ENCODE measurements at places on chromosomes 2 and 18.

DNA sequence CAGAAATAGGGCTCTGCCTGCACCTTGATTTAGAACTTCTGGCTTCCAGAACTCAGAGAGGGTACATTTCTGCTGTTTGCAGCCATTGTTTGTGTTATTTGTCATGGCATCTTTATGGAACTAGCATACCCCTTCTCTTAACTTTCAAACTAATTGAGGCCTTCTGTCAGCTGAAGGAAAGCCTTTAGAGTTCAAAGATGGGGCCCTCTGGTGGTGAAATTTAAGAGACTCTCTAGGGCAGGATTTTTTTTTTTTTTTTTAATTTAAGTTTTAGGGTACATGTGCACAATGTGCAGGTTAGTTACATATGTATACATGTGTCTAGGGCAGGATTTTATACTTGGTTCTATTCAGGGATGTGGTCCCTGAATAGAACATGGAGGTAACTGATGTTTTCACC is 260.6 kb upstream of the LINC00305 start:
- no peak for DNase-seq

GRCh38 chr2:174846941-174847938 is 83.0 kb upstream of the CHRNA1 start:
- DNase-seq: no peak

- no peak for DNase-seq
Measured at GRCh38 chr2:184814421-184814820, 216.1 kb downstream of the ZNF804A start.

DNA sequence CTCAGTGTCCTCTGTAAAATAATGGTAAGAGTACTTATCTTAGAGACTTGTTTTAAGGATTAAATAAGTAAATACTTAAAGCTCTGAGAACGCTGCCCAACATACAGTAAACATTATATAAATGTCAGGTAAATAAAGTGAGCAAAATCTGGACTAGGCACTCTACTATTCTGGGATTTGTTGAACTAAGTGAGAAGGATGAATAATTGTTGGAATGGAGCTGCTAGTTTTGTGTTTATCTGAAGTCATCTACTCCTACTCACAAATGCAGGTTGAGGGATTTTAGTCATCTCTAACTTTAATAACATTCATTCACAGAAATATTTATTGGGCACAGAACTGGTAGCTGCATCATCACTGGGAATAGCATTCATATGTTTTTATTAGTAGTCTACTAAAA is 103.4 kb downstream of the MEIS1 start:
- no peak for DNase-seq

DNA sequence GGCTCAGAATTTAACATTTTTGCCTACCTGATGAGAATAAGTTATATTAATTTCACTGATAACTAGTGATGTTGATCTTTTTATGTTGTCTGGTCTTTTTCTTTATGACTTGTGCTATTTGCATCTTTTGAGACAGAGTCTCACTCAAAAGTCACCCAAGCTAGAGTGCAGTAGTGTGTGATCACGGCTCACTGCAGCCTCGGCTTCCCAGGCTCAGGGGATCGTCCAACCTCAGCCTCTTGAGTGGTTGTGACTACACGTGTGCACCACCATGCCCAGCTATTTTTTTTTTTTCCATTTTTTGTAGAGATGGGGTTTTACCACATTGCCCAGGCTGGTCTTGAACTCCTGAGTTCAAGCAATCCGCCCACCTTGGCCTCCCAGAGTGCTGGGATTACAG is 7.5 kb downstream of the SMCHD1 start:
- DNase-seq: no peak

DNA sequence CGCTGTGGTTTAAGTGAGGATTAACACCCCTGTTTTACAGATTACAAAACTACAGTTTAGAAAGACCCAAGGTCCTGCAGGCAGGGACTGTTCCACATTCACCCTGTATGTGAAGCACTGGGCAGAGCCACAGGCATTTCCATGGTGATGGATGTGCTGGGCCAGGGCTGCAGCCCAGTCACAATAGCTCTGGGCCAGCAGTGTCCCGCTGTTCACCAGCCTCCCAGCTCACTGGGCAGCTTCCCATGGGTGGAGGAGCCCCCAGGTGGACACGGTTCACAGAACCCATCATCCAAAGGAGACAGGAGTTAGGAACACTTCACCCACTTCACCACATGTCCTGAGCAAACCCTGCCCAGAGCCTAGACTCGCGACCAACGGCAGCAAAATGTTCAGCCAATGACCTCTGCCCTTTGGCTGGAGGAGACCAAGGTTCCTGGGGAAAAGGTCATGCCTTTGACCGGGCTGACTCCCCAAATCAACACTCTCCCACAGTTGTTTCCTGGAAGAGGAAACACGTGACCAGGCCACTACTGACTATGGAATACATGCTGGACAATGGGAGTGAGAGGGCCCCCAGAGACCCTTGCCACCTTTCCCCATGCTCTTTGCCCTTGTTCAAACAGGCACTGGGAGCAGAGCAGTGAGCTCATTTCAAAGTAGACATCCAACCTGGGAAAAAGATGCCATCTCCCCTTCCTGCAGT is 28.0 kb upstream of the SLC35F6 start:
- DNase-seq: no peak

DNA sequence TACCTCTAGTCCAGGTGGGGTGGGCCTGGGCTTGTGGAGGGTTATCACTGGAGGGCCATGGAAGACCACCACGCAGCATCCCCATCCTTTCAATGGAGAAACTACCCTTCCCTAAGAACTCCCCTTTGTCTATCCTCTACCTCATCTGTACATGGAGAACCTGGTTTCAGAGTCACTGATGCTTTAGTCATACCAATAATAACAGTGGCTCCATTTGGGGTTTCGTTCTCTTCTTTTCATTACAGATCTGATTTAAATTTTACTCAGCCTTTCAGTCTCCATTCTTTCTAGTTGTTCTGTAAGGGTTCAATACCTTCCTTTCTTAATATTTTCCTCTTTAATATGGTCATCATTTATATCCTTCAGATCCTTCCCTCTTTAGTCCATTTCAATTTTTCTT is 54.6 kb upstream of the ZFP36L2 start:
- no peak for DNase-seq

GRCh38 chr18:39340418-39340817 is 1774.8 kb upstream of the CELF4 start:
- no peak for DNase-seq

- DNase-seq: no peak
Measured at GRCh38 chr2:237115870-237116269, 30.2 kb downstream of the COPS8 start.

GRCh38 chr2:183678908-183679307 is 554.7 kb downstream of the NUP35 start:
- no peak for DNase-seq

DNA sequence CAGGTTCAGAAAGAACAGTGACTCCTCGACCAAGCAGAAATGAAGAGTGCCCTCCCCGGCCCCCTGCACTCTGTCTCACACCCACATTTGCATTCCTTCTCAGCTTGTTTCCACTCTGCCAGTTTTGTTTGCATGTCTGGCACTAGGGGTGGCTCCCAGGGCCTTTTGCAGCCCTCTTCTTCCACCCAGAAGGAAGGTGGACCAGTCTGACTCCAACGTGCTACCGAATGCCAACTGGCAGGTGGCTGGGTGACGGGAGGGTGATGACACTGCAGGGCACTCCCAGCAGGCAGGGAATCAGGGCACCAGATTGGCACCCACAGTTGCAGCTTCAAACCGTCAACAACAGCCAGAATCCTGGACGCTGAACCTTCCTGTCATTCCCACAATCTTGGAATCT is 371.1 kb downstream of the TXNL1 start:
- DNase-seq: no peak

- no peak for DNase-seq
Measured at GRCh38 chr2:66915237-66915636, 480.3 kb downstream of the MEIS1 start.

DNA sequence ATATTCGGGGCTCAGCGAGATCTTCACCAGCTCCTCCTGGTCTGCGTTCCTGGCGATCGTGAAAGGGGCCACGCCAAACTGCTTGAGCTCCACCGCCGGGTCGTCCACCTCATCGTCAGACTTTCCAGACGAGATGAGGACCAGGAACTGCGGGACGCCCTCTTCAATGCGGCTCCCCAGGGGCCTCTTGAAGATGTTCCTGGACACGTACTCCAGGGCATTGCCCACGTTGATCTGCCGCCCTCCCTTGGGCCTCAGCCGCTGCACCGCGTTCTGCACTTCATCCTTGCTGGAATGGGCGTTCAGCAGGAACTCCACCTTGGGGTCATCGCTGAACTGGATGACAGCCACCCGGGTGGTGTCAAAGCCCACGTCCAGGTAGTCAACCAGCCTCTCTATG is 42.1 kb downstream of the COL6A3 start:
- DNase-seq: no peak

GRCh38 chr2:11144077-11144737 is 11.1 kb upstream of the SLC66A3 start:
- no peak for DNase-seq

DNA sequence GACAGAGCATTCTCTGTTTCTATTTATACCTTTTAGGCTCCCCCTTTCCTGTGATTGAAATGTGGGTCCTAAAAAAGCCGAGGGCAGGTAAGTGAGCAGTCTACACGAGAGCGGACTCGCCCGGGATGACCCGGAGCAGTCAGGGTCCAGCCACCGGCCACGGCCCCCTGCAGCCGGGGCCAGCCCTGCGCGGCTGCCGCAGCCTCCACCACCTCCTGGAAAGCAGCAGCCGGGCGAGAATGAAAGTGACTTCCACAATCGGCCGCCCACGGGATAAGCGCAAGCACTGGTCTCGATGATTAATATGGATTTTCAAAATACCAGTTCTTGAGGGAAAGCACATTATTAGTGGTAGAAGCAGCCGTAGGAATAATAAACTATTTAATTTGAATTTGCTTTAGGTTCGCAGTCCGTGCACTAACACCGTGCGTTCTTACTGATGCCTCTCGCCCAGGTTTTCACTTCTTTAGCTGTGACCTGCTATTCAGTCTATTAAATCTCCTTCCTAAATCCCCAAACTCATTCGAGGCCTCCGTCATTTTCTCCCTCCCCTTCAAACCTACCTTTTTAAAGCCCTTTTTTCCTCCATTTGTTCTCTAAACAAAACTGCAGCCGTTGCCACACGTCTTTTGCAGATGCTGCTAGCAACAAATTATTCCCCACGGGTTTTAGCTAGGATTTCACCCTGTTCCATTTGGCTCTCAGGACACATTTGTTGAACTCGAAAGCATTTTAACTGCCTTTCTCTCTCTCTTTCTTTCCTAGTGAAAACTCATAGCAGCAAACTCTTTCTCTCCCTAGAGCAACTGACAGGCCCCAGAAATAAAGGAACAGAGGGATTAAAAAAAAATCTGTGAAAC is 1015.1 kb upstream of the PIK3C3 start:
- no peak for DNase-seq

- DNase-seq: no peak
Measured at GRCh38 chr2:159795841-159796690, 1.9 kb downstream of the CD302 start.

DNA sequence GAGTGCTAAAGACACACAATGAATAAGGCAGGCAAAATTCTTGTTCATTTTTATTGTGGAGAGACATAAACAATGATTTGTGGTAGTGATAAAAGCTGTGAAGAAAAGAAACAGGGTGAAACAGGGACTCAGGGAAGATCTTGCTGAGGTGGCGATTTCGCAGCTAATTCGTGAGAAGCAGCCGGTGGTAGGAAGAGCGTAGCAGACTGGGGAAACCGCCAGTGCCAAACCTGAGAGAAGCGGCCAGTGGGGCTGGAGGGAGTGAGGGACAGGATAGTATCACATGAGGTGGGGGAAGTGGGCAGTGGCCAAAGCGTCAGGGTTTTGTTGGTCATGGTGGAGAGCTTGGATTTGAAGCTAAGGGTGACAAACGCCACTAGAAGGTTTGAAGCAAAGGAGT is 42.3 kb downstream of the TMEM178A start:
- DNase-seq: no peak

- no peak for DNase-seq
Measured at GRCh38 chr2:98555696-98556095, 52.6 kb downstream of the COA5 start.

GRCh38 chr2:55862673-55863390 is 60.8 kb downstream of the EFEMP1 start:
- no peak for DNase-seq

DNA sequence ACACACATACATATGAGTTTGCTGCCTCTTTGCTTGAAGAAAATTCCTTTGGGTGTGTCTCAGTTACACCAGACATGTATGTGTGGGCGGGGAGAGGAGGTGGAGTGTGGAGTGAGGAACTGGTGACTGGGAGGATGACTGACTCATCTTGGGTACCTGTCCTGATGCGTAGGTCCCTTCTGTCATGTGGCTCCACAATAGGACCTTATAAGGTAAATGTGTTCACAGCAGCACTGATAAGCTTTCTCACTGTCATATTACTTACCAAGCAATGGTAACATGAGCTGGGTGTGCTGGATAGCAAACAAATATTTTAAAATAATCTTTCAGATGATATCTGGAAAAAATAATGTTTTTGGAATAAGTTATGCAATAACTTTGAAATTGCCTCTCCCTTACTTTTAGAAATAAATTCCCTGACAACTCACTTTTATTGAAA is 45.1 kb downstream of the SLC9A2 start:
- no peak for DNase-seq

GRCh38 chr18:7772951-7773350 is 205.8 kb downstream of the PTPRM start:
- no peak for DNase-seq

DNA sequence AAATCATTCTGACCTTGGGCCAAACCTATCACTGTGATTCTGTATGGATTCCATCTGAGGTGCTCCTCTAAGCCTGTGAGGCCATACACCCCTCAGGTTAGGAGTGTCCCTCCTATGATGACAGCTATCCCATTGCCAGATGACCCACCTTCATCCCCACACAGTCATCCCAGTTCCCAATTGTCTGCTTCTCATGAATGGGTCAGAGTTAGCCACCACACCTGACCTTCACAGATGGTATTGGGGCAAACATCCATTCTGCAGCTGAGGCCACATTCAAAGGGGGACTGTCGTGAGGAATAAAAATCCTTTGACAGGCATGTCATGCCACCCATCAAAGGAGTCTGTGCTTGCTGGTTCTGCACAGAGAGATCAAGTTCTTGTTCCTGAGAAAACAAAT is 155.2 kb downstream of the AGPS start:
- no peak for DNase-seq

GRCh38 chr2:219430633-219431615 is 3.7 kb upstream of the SPEG start:
- DNase-seq: peak; percentile 34

DNA sequence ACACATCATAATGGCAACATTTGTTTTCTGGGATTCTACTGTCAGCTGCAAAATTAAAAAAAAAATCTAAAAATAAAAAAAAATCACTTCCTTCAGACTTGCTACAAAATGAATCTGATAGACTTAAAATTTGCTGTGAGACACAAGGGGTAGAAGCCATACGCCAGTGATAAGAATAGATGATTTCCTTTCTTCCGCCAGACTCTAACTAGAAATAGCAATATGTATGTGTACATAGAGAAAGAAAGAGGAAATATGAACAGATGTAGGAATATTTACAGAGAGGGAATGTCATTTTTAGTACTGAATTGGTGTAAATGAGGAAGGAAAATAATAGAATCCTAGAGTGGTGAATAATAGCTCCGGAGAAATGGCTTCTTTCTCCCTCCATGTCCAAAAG is 574.2 kb downstream of the DCC start:
- no peak for DNase-seq

GRCh38 chr2:3747032-3747654 is 43.8 kb downstream of the DCDC2C start:
- DNase-seq: no peak

Data from upper lobe of right lung (tissue), 1 donor.